ENCODE measurements at places on chromosomes 2 and 18.

- DNase-seq, result no peak
These were observed 75.2 kb downstream of the INPP4A start for GRCh38 chr2:98519851-98520250.

DNA sequence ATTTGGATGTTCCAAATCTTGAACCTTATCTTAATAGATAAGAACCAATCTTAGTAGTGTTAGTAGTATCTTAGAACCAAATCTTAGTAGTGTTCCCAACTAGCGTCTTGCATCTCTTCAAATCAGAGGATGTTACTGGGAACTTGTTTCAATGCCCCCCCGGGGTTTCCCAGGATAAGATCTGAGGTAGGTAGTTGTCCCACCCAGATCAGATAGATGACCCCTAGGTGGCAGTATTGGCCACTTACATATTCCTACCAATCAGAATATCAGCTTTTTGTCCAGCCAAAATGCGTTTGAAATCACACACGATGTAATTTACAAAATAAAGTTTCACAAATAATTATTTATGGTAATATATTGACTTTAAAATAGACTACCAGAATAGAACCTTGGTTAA lies 314.8 kb downstream of the MBD2 start:
- DNase-seq, result no peak

GRCh38 chr2:62192811-62193210 lies 3.1 kb upstream of the B3GNT2 start:
- DNase-seq, result no peak

GRCh38 chr18:30618567-30618966 lies 424.0 kb downstream of the DSC3 start:
- no peak for DNase-seq

DNA sequence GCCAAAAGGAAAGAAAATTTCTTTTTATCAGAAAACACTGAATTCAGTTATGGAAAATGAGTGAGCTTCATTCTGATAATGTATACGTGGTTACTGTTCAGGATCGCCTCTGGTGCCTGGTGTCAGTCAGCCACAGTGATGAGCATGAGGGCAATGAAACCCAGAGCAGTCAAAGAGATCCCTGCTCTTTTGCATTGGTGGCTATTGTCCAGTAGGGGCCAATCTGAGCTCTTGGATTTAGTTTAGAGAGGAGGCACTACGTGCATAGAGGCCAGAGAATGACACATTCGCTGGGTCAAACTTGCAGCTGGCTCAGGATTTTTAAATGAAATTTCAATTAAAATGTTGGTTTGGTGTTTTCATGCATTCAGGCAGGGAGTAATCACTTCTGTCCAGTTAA lies 522.9 kb downstream of the TMEM182 start:
- DNase-seq, result no peak
